ENCODE measurements at places on chromosomes 7 and 10.

- DNase-seq: no peak
Measured at GRCh38 chr7:117283371-117283770, 39.5 kb downstream of the WNT2 start.

DNA sequence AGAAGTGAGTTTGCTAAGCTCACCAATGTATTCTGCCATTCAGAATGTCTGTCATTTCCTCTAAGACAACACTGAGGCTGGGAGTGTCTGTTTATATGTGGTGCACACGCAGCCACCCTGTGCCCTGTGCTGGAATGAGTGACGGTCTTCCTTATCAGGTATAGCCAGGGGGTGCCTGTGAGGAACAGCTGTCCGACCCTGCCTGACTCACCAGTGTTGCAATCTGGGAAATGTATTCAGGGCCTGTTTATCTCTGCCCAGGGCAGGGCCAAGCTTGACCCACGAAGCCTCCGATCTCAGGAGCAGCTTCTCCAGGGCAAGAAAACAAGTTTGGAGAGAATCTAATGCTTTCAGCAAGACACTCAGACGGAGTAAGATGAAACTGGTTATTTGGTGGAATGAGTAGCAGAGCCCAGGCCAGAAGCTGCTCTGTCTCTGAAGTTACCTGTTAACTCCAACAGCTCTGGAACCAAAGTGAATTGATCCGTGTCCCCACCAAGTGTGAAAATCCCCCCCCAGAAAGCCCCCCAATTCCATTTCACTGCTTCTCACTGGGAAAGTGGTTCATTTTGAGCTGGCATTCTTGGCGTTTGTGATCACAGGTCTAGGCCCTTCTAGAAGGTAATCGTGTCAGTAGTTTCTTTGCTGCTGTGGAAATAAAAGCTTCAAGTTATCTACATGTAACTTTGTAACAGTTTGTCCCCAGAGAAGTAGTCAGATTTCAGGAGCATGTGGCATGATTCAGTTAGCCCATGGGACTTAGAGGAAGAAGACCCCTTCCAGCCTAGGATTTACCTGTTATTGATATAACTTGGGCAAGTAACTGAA lies 6.1 kb upstream of the UBE2H start:
- no peak for DNase-seq

- no peak for DNase-seq
Measured at GRCh38 chr7:131254211-131254610, 73.5 kb upstream of the MKLN1 start.

DNA sequence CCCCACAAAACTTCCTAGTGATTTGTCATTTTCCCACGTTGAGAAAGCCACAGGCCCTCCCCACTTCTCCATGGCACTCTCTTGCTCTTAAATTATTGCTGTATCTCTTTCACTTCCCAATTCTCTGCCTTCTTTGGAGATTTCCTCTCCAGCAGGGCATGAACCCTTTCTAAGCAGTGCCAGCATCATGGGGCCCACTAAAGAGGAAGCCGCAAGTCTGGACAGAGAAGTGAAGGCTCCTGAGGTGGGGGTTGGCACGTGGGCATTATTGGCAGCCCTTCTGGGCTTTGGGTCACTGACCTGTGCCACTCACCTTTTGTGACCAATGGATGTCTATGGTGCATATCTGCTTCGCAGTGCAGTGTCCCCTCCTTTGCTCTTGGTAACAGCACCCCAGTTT lies 97.7 kb upstream of the TCF7L2 start:
- DNase-seq: peak; percentile 65

DNA sequence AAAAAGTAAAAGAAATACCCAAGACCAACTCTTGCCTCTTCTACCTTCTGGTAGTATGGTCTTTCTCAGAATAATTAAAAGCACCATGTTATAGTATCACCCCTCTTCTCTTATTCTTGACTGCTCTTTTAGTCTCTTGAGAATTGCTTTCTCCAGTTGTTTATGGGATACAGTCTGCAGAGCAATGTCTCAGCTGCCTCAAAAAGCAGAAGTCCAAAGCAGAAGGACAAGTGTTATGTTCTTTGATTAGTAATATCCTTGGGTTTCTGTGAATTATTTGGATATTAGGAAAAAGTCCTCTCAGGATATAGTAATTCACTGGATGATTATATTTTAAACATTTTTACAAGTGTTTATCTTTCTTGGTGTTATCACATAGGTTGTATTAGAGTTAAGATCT lies 7.4 kb downstream of the TAS2R41 start:
- DNase-seq: no peak

DNA sequence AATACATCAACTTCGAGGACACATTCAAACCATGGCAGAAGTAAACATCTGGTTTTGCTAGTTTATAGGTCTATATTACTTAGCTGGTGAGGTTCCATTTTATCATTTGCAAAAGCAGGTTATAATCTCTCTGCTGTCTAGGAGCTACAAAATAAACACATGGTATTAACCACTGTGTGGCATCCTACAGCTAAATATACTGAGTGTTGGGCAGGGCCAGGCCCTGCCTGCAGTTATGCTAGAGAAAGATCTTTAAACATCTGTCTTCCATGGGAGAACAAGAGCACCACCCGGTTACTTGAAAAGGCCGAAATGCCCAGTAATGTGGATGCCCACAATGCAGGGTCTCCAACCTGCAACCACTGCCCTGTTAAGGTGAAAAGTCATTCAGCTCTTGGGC lies 20.6 kb upstream of the FKBP9 start:
- no peak for DNase-seq
